ENCODE measurements at places on chromosomes 3 and 15. TPM values are rescaled to one million over a fixed set of nuclear protein-coding genes. Genes with fewer than 3 reads are reported as not detected.

Gene CDCP1
- 21.8 TPM for total RNA-seq

Gene ARL14
- total RNA-seq, result not detected

Gene ADCY5
- not detected for total RNA-seq

Gene FAM3D
- not detected for total RNA-seq

Gene SEMA5B
- not detected for total RNA-seq

Gene FMN1
- 0.07 TPM for total RNA-seq

Gene SKOR1
- 0.18 TPM for total RNA-seq

Gene ASB14
- total RNA-seq, result not detected

Gene XRN1
- 82.7 TPM for total RNA-seq

Gene EPHB3
- 0.14 TPM for total RNA-seq

Gene ECE2
- total RNA-seq, result not detected

Gene ZNF502
- 0.59 TPM for total RNA-seq

Gene PPP1R14D
- not detected for total RNA-seq

Gene PODXL2
- total RNA-seq, result 2.2 TPM

Gene SMCO1
- not detected for total RNA-seq

Gene APBA2
- total RNA-seq, result 7.0 TPM

Gene CNTN4
- not detected for total RNA-seq

Gene TFRC
- total RNA-seq, result 413 TPM

Gene ROPN1B
- total RNA-seq, result not detected

Gene ATP10A
- total RNA-seq, result 60.2 TPM

Gene SLCO3A1
- total RNA-seq, result 50.3 TPM

Gene RHCG
- total RNA-seq, result not detected

Gene WDR72
- total RNA-seq, result not detected

Gene CSPG4
- total RNA-seq, result not detected

Gene RBM15B
- 32.6 TPM for total RNA-seq

Gene RPP25
- total RNA-seq, result 9.6 TPM
